ENCODE measurements at places on chromosomes 1 and 21. TPM values are rescaled to one million over a fixed set of nuclear protein-coding genes. Genes with fewer than 3 reads are reported as not detected.

Gene C1orf53
- 22.9 TPM for polyA plus RNA-seq

Gene ANGPTL3
- not detected for polyA plus RNA-seq

Gene HJV
- not detected for polyA plus RNA-seq

Gene ZBTB18
- 19.3 TPM for polyA plus RNA-seq

Gene SGIP1
- 22.1 TPM for polyA plus RNA-seq

Gene CCDC30
- 0.94 TPM for polyA plus RNA-seq

Gene FMO3
- 0.85 TPM for polyA plus RNA-seq

Gene KLHDC9
- polyA plus RNA-seq, result 4.7 TPM

Gene GPR52
- 0.08 TPM for polyA plus RNA-seq

Gene HDAC1
- polyA plus RNA-seq, result 226 TPM

- DNase-seq, result no peak
Measured at GRCh38 chr1:98387701-98388100, 273.8 kb upstream of the SNX7 start.

- DNase-seq, result no peak
Measured at GRCh38 chr1:202311875-202312635, 29.7 kb downstream of the UBE2T start.

DNA sequence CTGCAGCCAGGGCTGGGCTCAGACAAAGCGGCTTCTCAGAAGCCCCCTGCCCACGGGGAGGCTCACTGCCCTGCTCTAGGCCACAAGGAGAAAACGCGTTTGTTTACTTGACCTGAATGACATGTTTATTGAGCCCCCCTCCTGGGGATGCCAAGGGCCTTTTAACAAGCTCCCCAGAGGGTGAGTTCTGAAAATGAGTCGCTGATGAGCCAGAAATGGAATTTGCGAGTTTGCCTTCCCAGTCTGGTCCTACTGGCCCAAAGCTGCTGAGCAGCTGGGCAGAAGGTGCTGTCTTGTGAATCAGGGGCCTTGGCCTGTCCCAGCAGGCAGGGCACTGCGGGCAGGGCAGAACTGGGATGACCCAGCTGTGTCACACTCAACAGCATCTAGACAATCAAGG is 120.6 kb downstream of the SYF2 start:
- no peak for DNase-seq

DNA sequence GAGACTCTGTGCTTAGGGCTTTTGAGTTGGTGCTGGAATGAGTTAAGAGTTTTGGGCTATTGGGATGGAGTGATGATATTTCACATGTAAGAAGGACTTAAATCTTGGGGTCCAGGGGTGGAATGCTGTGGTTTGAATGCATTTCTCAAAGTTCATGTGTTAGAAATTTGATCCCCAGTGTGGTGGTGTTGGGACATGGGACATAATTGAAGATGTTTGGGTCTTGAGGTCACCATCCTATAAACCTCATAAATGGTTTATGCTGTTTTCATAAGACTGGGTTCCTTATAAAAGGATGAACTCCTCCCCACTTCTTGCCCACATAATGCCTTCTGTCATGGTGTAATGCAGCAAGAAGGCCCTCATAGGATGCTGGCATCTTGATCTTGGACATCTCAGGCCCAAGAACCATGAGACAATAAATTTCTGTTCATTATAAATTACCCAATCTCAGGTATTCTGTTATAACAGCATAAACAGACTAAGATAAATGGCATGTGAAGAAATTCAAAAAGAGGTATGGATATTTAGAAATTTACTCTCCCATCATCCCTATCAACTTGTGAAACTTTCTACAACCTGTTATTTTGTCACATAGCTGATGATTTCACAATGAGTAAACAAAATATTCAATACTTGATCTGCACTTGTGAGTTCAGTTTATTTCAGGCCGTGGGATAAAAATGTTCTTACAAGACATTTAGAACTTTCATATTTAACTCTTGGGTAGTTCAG is 48.0 kb upstream of the NEK7 start:
- DNase-seq, result no peak

DNA sequence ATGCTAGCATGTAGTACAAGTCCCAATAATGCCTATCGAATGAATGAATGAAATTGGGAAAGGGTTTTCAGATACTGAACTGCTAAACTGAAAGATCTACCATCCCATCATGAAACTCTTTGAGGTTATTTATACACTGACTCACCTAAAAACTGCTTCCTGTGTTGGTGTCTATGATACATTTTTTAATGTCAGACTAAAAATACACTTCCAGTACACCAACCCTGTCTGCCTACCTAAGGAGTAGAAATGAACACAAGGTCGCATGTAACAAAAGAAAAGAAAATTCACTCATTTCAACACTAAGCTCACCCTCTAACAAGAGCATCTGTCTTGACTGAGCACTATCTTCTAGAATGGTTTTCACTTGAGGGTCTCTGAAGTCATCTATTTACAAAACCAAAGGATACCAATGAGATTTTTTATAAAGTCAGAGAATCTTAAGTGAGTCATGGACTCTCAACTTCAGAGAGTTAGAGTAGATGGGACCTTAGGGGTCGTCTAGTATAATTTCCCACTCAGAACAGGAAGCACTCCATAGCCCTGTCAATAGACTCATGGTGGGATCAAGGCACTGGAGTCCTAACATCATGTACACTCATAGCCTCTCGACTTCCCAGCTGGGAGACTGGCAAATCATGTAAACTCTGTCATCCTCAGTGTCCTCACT is 53.4 kb downstream of the WLS start:
- DNase-seq, result no peak

- peak; percentile 71 for DNase-seq
Measured at GRCh38 chr1:110053552-110054428, 16.7 kb downstream of the ALX3 start.

GRCh38 chr1:19032413-19032695 is 75.9 kb upstream of the IFFO2 start:
- no peak for DNase-seq

DNA sequence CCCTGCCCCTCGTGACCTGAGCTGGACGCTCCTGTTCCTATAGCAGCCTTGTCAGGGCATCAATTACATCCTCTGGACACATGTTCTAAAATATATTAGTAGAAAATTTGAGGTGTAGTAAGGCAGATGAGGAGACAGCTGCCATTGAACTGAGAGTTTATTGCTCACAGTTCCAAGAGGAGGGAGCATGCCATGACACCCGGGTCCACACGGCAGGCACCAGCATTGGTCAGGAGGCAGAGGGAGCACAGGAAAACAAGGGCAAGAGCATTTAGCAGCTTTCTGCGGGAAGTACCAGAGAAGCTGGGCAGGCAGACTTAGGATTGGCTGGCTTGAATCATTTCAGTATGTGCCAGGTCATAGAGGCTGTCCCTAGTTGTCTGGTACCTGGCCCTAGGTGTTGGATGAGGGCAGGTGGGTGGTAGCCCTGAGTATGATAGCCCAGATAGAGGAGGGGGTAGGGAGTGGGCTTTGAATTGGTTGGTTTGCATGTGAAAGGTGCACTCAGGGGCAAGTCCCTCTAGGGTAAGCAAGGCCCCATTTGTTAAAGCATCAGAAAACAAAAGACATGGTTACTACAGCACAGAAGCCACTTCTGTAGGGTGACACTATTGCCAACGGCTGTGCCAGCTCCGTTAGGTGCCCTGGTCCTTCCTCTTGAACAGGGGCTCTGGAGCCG is 223.6 kb upstream of the RAB4A start:
- no peak for DNase-seq

GRCh38 chr21:44331650-44332307 is 7.4 kb downstream of the CFAP410 start:
- DNase-seq, result no peak

DNA sequence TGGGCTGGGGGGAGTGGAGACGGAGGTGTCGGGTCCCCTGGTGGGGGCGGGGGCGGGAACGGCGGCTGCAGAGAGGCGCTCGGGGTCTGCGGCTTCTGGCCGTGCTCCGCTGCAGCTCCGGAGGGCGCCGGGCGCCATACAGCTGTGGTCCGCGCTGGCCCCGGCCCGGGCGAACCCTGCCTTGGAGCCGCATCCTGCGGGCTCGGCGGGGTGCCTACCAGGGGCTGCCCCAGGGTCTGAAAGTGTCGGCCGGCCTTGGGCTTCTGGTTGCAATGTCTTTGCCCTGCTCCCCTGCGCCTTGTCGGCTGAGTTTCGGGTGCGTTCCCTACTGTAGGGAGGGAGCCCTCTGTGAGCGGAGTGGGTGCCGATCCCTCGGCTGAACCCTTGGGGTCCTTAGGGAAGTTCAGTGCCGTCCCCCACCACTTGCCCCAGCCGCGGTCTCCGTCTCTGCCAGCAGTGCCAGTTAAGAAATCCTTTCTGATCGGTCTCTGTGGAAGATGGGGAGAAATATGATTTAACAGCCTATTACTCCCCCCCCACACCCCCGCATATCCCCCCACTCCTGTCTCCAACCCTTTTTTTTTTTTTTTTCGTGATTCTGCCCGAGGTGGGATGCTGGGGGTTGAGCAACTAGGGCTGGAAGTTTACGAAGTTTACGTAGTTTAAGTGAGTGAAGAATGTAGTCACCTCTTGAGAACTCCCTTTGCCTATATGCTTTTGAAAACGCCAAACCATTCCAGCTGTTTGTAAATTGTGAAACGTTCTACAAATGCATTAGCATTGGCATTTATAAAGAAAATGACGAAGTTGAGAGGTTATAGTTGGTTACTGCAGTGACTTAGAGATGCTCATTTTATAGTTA is 588 bp downstream of the NEXN start:
- DNase-seq, result no peak

DNA sequence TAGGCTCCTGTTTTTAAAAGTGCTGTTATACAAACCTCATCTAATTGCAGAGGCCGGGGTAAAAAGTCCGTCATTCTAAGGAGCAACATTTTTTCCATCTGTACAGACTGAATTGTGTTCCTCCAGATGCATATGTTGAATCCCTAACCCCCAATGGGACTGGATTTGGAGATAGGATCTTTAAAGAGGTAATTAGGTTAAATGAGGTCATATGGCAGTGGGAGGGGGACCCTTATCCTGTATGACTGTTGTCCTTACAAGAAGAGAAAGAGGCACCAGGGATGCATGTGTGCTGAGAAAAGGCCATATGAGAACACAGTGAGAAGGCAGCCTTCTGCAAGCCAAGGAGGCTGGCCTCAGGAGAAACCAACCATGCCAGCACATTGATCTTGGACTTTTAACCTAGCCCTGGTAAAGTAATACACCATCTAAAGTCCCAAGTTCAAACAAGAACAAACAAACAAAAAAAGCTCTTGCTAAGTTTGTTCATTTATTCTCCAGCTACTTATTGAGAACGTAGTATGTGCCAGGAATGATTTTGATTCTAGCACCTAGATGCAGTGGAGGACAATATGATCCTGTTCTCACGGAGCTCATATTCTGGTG is 352.4 kb downstream of the NTNG1 start:
- peak; percentile 27 for DNase-seq

DNA sequence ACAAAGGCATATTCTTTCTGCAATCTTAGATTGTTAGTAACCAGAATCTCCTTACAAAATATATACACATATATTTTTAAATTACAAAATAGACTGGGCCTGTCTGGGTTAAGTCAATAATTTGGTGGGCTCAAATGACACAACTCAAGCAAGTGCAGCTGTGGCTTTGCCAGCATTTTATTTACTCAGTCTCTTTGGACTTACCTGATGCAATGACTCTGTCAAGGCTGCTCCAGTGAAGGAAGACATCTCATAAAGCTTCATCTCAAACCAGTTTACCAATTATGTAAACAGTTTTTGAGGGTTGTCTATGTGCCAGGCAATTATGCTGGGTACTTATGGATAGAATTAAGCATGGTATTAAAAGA is 22.8 kb upstream of the ABCA4 start:
- no peak for DNase-seq

- no peak for DNase-seq
Measured at GRCh38 chr1:176193663-176194062, 13.4 kb downstream of the COP1 start.

GRCh38 chr1:93958726-93959100 is 49.5 kb upstream of the GCLM start:
- no peak for DNase-seq

- DNase-seq, result no peak
Measured at GRCh38 chr1:29217633-29218032, 13.1 kb downstream of the MECR start.

DNA sequence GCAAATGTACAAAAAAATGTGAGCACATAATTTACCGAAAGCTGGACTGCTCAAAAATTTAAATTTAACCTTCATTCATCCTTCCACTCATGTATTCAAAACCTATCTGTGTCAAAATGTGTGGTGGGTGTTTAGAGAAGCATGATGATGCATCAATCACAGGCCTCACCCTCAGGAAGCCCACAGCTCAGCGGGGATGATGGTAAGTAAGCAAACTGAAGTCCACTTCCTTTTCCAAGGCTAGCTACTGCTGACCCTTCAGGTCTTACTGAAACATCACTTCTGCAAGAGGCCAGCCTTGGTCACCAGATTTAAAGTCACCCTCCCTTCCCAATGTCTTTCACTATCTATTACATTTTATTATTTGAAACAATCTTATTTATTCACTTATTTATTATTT is 254.5 kb downstream of the DNM3 start:
- DNase-seq, result no peak

DNA sequence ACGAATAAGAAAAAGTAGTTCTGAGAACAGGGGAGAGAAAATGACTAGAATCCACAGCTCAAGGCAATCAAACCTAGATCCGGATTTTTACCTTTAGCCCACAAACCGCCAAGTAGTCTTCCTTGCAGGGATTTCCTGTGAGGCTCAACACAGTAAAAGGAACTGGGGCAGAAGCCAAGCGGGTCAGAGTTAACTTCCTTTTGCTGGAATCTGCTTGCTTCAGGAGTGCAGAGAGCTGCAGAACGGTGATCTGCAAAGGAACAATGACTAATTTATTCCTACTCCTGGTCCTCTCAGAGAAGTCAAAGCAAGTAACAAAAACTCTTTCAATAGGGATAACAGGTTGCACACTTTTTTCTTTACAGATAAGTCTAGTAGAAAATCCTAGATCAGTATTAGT is 53.4 kb downstream of the UBR4 start:
- no peak for DNase-seq

- DNase-seq, result no peak
Measured at GRCh38 chr1:150567341-150567716, 12.1 kb downstream of the MCL1 start.

GRCh38 chr1:163035446-163036249 is 33.5 kb upstream of the RGS4 start:
- DNase-seq, result peak; percentile 2

DNA sequence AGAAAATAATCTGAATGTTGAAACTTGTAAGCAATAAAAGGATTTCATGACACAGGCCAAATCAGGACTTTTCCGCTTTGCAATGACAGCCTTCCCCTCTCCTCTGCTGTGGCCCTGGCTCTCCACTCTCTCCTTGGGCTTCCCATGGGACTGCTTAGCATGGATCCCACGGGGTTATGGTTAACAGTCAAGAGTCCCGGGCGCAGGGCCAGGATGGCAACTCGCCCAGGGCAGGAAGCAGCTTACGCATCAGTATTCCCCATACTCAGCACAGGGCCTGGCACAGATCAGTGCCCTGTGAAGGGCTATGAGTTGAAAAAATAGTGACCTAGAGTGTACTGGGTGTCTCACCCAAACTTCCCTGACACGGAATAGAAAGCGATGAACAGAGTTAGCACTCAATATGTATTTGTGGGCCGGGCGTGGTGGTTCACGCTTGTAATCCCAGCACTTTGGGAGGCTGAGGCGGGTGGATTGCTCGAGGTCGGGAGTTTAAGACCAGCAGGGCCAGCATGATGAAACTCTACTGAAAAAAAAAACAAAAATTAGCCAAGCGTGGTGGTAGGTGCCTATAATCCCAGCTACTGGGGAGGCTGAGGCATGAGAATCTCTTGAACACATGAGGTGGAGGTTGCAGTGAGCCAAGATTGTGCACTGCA is 29.1 kb upstream of the GRHL3 start:
- peak; percentile 65 for DNase-seq

Measured in SK-N-SH (cell line).